ENCODE measurements at places on chromosomes 13 and 19. TPM values are rescaled to one million over a fixed set of nuclear protein-coding genes. Genes with fewer than 3 reads are reported as not detected.

DNA sequence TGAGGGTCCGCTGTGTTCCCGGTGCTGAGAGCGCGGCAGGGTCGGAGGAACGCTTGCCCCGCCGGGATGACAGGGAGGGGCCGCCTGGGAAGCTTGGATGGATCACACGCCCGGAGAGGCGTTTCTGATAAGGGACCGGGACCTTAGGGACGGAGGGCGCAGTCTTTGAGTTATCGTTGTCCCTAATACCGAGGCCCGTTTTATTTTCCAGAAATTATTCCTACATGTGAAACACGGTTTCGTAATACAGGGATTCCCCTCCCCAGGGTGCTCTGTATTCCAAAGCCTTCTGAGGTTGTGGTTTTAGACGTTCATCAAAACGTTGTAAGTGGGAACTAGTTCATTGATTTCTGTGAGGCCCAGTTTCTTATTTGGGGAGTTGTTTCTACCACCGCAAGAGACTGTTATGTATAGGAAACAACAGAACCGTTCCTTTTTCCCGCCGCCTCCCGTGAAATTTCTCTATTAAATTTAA is 752 bp downstream of the PDCD5 start:
- DNase-seq, result no peak

DNA sequence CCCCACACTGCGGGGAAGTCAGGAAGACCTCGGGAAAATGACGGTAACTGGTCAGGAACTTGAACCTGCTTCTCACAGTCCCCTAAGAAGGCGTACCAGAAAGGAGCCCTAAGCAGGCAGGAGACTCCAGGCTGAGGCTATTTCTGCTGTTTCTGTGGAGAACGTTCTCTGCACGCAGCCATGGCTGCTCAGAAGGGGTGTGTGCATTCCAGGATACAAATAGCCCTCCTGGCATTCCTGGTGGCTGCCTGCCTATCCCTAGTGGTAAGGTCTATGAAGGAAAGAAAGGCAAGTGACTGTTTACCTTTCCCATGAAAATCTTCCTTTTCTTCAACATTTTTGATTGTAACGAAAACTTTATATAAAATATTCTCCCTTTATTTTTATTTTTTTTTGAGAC is 2.5 kb downstream of the SGCG start:
- DNase-seq, result no peak

DNA sequence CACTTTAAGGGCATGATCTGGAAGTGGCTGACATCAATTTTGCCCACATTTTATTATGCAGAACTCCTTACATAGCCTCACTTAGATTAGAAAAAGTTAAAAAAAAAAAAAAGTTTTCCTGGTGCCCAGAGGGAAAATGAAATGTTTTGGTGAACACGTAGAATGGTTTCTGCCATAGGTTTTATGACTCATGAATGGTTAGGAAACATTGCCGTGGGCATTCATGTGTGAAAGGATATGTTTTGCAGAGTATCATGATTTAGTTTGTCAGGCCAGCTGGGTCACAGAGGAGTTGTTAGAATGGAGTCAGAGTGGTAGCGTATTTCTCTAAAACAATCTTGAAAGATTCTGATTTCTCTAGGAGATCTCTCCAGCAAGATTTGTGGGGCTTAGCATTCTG is 133.8 kb downstream of the MRPL57 start:
- no peak for DNase-seq

DNA sequence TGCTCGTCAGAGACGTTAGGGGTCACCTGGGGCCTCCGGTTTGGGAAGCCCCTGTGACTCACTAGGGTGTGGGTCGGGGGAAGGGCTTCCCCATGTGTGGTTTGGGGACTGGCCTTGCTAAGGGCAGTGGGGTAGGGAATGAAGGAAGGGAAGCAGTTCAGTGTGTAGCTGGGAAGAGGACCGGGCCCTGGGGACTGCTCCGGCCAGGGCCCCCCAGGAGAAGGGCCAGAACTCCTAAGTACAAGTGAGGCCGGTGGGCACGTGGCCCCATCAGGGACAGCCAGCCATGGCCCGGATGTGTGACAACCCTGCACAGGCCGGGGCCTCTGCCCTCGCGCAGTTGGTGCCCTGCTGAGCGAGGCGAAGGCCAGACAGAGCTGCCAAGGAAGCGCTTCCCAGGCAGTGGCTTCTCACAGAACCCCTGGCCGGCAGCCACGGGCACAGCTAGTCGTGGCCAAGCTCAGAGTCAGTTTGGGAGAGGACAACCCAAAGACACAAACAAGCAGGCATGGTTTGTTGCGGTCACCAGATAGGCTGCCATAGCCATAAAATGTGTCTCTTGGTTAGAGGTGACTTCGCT is 25.7 kb downstream of the TEX29 start:
- peak; percentile 33 for DNase-seq

- DNase-seq, result no peak
These were observed 87.7 kb downstream of the DOCK9 start for GRCh38 chr13:98890186-98890585.

GRCh38 chr19:18091217-18091608 is 4.5 kb upstream of the IL12RB1 start:
- no peak for DNase-seq

DNA sequence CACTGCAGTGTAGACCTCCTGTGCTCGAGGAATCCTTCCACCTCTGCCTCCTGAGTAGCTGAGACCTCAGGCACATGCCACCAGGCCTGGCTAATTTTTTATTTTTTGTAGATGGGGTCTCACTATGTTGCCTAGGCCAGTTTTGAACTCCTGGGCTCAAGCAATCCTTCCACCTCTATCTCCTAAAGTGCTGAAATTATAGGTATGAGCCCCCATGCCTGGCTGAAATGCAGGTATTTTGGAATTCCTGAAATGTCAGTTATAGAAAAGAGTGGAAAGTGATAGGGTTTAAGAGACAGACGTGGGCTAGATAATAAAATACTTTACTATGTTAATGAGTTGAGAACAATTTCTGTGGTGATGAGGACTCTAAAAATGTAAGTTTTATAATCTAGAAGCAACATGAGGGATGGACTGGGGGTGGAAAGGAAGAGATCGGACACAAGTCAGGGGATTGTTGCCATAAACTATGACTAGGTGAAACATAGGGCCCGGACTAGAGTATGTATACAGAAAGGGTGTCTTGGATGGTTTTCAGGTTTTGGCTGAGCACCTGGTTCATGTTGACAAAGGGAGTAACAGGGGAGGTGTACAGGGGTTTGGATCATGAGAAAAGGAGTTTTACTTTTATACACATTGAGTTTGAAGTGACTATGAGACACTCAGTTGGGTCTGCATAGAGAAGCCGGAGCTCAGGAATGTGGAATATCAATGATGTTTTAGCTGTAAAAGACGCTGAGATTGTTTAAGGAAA is 165.6 kb upstream of the STARD13 start:
- no peak for DNase-seq

GRCh38 chr19:42244347-42245220 is 2.2 kb upstream of the GSK3A start:
- DNase-seq, result peak; percentile 94

DNA sequence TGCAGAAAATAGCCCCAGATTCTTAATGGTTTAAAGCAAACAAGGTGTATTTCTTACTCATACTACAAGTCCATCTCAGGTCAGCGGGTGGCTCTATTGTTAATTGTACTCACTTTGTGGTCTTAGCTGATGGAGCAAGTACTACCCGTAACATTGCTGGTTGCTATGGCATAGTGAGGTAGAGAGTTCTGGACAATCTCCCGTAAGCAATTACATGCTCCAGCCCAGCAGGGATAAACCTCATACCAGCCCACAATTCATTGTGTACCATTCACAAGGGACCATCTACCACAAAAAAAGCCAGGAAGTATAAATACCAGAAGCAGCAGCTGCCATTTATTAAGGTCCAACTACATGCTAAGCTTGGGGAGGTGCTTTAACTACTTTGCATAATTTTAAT is 167.1 kb downstream of the PCDH9 start:
- DNase-seq, result no peak

ZNF90 gene
- 39.2 TPM for total RNA-seq

NR2C2AP gene
- 24.1 TPM for total RNA-seq

PIP5K1C gene
- 58.1 TPM for total RNA-seq

PTPRS gene
- total RNA-seq, result 163 TPM

ACP7 gene
- total RNA-seq, result 1.8 TPM
